ENCODE measurements at places on chromosomes 1 and 21. TPM values are rescaled to one million over a fixed set of nuclear protein-coding genes. Genes with fewer than 3 reads are reported as not detected.

Gene CNR2
- 13.2 TPM for total RNA-seq

GRCh38 chr1:26025060-26025459, 3.5 kb downstream of the EXTL1 start:
- DNase-seq: no peak

DNA sequence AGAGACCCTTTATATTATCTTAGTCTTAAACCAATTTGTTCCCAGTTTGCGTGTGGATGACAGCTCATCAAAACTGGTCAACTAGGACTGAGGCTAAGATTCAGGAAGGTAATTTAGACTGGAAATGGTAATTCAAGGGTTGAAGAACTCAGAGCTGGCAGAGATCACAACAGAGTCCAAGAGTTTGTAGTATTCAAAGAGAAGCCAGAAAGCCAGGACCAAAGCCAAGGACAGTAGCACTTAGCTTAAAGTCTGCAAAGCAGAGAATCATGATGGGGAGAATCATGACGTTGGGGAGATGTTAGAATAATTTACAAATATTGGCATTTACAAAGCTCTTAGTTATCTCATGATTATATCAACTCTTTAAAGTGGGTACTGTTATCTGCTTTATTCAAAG, 32.6 kb downstream of the RNF11 start:
- no peak for DNase-seq

- DNase-seq: no peak
Observed at GRCh38 chr1:204414016-204414415, 2.4 kb upstream of the PPP1R15B start.

DNA sequence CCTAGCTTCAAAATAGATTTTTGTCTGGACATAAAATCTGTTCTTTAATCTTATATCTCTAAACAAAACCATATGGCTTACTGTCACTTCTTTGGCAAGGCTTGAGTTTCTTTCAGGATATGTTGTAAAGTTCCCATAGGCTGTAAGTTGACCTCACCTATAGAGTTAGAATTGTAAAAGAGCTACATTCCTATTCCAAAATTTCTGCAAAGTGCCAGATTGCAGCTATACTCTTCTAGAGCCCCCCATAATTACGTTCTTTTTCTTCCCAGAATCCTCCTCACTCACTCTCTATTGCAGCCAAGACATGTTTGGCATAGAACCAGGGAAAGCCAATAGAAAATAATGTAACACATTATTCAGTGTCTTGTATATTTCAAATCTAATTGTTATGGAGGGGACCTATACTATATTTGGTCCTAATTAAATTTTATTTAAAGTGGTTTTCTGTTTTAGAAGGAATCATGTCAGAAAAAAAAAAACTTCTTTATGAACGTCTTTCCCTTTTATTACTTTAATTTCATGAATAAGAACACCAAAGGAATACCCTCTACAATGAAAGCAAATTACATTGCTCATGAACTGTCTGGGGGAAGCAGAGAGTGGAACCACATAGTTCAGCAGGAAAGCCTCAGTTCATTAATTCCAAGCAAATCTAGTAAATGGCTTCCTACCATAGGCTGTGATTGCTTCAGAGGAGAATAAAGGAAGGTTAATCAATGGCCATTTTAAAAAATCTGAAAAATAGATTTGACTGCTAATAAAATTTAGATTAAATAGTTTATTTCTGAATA, 22.3 kb downstream of the CTTNBP2NL start:
- DNase-seq: no peak
